ENCODE measurements at places on chromosomes 4 and X.
A peak's percentile ranks its signal among the peaks of the same experiment; 100 is the strongest.

DNA sequence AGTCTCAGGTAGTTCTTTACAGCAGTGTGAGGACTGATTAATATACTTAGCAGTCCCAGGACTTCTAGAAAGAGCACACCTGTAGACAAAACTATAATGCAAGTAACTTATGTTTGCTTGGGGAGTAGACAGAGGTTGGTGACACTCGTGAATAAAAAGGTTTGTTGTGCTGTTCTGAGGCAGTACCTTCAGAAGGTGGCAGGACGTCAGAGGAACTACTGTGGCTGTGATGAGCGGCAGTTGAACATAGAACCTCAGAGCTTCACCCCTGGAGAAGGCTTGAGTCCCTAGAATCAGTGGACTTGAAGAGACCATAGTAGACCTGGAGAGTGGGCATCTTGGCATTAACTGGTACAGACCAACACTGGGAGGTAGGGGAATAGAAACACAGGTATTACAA is 3.3 kb upstream of the GBA3 start:
- DNase-seq = no peak

DNA sequence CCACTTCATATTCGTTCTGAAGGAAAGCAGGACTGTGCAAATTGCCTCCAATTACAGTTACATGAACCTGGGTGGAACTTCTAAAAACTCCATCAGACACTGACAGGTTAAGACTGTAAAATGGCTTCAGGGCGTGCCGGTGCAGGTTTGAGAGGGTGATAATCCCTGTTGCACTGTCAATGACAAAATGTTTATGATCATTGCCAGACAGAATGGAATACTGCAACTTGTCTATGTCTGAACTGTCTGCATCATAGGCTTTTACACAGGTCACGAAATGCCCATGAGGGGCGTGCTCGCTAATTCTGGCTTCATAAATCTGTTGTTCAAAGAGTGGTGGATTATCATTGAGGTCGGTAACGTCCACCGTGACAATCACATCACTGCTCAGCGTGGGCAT is 63.7 kb upstream of the MTNR1A start:
- DNase-seq = no peak

GRCh38 chr4:125440814-125441213 is 126.1 kb downstream of the FAT4 start:
- no peak for DNase-seq

DNA sequence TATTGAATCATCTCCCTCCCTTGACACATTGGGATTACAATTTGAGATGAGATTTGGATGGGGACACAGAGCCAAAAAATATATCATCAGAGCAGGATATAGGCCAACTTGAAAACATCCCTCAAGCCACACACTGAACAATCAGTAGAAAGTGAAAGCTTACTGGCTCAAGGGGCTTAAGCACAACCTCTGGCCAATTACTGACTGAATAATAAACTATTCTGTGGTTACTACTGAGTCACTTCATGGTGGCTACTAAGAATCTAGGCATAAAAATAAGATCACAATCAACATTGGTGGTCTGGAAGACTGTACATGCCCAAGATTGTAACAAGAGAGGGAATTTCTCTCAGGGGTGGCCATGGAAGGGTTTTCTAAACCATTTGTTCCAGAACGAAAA is 27.4 kb upstream of the GPR174 start:
- DNase-seq = no peak

- no peak for DNase-seq
Observed at GRCh38 chrX:103730796-103731493, 20.2 kb downstream of the TMEM31 start.

- DNase-seq = no peak
Observed at GRCh38 chrX:150014525-150014924, 76.2 kb upstream of the EOLA2 start.

DNA sequence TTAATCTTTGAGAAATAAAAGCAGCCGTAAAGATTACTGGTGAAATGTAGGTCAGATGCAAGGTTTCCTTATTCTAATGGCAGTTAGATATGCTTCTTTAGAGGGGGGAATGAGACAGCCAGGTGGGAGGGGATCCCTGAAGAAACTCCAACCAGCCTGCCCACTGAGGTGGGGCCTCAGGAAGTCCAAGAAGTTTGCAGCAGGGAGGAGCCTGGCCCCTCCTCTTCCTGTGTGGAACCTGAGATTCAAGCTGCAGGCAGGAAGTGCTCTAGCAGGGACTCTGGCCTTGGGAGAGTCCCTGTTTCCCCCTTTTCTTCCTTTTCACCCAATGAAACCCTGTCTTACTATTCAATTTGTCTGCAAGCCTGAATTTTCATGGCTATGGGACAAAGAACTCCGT is 101.4 kb upstream of the SLITRK2 start:
- DNase-seq = no peak

DNA sequence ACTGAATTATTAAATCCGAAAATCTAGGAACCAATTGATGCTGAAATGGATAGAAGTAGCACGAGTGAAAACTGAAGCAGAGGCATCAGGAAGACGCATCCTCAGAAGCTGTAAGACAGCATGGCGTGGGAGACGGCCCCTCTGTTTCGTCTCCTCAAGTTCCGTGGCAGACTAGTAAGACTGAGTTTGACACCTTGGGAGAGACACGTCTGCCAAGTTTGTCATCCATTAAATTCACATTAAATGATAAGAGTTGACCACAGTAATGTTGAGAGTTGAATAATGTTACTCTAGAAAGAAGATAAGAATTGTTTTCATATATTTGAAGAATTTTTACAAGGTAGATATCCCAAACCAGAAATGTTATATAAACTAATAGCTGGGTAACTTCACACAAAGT is 736.1 kb upstream of the FRG1 start:
- DNase-seq = no peak

DNA sequence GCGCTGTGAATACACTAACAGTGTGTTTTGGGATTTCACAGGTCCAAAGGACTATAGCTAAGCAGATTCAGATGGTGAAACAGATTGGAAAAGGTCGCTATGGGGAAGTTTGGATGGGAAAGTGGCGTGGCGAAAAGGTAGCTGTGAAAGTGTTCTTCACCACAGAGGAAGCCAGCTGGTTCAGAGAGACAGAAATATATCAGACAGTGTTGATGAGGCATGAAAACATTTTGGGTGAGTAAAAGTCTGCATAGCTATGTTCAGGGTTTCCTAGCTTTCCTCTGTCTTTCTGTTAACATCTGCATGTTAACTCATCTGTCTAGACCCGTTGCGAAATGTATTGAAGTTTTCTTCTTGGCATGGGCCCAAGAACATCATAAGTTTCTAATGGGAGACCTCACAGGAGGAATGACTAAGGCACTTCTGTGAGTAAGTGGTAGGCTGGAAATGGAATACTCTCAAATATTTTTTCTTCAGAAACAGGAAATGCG is 372.1 kb downstream of the BMPR1B start:
- DNase-seq = no peak

GRCh38 chr4:7828011-7828720 is 111.5 kb downstream of the AFAP1 start:
- peak; percentile 37 for DNase-seq

DNA sequence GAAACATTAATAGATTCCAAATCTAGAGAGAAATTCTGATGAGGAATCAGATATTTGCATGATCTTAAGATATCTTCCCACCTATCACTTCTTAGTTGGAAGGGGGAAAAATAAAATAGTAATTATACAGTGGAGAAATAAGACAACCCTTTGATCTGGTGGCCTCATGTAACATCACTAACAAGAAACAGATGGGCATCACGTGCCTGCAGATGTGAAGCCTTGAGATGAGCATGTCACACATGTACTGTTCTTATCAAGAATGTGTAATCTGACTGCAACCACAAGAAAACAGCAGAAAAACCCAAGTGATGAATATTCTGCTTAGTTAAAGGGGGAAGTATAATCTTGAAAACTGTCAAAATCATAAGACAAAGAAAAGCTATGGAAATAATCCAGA is 31.4 kb upstream of the NKX6-1 start:
- DNase-seq = no peak

DNA sequence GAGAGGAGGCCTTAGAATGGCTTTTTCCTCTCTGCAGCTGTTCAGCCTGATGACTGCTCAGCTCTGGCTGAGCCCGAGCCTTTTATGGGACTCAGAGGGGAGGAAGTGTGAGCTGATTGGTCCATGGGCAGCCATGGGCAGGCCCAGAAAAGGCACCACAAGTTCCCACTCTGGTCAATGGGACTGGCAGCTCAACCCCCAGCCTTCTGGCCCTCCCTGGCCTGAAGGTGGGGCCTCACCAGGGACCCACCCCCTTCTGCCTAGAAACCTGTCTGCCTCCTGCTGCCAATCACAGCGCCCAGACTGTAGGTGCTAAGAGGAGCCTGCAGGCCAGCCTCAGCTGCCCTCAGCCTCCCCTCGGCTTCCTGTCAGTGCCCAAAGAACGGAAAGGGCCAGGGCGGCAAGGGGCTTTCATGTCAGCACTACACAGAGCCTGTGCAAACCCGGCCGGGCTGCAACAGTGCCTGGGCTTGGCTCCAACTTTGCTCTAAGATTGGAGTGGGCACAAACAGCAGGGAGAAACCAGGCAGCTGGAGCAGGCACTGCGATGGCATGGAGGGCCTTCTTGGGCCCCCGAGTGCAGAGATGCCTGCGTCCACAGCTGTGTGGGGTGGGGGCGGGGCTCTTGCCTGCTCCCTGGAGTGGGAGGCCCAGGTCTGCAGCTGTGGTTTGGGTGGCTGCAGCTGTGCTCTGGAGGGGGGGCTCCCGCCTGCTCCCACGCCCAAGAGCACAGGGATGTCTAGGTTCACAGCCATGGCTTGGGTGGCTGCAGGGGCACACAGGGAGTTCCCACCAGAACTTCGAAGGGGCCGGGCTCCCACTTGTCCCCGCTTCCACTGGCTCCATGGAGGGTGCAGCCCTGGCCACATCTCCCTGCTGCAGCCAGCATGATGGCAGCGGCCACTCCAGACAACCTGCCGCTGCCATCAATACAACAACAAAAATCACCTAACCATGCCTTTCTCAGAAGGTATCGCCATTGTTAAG is 92.6 kb downstream of the NXF2 start:
- peak; percentile 3 for DNase-seq

- DNase-seq = no peak
Observed at GRCh38 chr4:128009428-128009827, 44.2 kb downstream of the ABHD18 start.

- no peak for DNase-seq
Observed at GRCh38 chrX:1185561-1185960, 26.9 kb downstream of the CRLF2 start.

DNA sequence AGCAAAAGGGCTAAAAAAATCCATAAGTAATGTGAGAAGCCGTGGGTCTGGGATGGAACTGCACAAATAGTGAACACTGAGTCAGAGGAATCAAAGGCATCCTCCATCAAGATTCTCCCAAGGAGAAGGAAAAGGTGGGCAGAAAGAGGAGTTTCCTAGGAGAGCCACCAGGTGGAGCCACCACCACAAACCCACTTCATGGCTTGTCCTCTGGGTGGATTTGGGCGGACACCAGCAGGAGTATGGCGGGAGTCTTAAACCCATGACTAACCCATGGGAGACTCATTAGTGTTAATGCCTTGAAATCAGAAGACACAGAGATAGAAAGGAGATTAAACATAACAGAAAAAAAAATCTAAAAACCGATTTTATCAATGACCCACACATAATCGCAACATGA is 147.7 kb downstream of the SH3KBP1 start:
- DNase-seq = peak; percentile 38

DNA sequence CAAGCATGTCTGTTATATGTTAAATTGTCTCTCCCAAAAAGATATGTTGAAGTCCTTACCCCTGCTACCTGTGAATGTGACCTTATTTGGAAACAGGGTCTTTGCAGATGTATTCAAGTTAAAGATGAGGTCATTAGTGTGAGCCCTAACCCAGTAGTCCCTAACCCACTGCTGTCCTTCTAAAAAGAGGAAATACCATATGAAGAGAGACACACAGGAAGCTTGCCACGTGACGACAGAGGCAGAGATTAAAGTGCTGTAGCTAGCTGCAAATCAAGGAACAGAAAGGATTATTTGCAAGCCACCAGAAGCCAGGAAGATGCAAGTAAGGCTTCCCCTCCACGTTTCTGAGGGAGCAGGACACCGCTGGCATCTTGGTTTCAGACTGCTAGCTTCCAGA is 150.1 kb downstream of the HNRNPD start:
- DNase-seq = peak; percentile 50

DNA sequence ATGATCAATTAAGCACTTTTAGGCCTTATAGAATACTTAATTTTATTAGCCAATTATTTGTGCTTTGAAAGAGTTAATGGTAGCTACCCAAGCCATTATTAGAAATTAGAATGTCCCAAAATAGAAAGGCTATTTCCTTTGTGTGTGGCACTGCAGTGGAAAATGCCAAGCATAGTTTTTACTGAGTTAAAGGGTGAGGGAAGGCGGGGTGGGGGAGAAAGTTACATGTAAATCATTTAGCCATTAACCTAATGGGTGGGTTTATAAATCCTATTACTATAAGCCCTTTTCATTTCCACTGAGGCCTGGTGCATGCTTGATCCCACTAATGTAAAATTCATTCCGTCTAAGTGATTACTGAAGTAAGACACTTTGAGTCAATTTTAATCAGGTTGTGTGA is 105.8 kb downstream of the POLA1 start:
- DNase-seq = no peak

- no peak for DNase-seq
Observed at GRCh38 chr4:42452823-42453222, 55.5 kb downstream of the SHISA3 start.

GRCh38 chrX:20664774-20665173 is 398.1 kb upstream of the RPS6KA3 start:
- DNase-seq = no peak

DNA sequence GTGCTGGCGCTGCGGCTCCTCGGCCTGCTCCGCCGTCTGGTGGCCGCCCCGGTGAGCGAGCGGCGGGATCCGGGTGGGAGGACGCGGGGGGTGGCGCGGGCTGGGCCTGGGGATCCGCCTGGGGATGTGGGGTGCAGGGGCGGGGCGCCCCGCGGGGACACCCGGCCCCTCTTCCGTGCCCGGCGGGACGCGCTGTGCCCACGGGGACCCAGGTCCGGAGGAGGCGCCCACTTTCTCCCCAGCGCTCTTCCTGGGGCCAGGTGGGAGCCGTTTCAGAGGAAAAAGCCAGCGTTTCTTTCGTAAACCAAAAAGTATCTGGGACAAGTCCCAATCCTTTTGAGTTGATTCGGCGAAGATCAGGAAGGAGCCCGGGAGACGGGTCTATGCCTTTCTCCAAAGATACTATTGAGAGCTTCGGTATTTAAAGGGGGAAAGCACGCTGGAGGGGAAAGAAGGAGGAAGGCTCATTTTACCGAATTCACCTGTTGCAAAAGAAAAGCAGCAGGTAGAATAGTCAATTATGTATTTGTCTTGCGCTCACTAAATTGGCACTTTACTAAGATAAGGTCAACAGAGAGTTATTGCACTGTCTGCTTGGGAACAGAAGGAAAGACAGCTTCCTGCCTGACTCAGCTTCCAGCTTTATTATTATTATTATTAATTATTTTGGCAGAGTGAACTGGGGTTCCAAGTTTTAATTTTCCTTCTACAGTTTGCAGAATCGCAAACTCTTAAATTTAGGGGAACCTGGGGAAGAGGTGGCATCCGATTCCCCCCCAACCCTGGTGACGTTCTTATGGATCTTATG is 81.5 kb upstream of the CD99 start:
- peak; percentile 13 for DNase-seq

- DNase-seq = no peak
Observed at GRCh38 chr4:39888541-39888940, 89.2 kb downstream of the PDS5A start.
